Stimulated activated effector memory CD8-positive, alpha-beta T cell treated with anti-CD3 and anti-CD28 coated beads, Interleukin-12 subunit alpha, Interleukin-12 subunit beta, amount 100 ng/mL, for 72 hours (primary cell): ENCODE measurements at places on chromosomes 1 and 21.
A peak's percentile ranks its signal among the peaks of the same experiment; 100 is the strongest.

- no peak for DNase-seq
Observed at GRCh38 chr1:212928323-212929291, 21.7 kb upstream of the VASH2 start.

DNA sequence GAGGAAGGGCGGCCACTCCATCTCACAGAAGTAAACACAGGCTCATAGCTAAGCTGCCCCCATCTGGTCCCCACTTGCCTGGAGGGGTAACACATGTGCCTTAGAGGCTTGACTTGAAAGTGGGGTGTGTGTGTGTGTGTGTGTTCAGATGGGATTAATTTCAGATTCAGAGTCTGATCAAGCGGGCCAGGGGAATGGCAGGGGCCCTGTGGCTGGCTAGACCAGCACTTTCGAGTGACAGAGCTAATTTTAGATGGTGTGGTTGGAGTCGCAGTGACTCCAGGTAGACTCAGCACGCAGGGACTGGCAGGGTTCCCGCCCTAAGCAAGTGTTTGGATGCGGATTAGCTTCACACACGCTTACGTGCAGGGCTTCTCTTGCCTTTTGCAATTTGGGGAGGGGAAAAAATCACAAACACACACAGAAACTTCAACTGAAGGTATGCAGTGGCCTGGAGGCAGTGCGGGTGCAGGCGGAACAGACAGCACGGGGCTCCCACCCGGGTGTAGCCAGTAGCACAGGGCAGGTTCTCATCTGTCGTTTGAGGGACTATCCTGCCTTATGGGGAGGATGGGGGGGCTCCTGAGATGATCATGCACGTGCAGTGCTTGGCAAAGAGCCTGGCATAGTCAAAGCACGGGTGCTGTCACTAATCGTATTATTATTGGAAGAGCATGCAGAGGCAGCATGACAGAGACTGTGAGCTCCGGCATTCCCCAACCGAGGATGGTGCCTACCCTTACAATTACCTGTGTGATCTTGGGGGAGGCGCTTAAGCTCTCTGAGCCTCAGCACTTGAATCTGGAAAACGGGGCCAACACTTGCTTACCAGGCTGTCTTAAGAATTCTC is 1.3 kb downstream of the EDN2 start:
- no peak for DNase-seq

DNA sequence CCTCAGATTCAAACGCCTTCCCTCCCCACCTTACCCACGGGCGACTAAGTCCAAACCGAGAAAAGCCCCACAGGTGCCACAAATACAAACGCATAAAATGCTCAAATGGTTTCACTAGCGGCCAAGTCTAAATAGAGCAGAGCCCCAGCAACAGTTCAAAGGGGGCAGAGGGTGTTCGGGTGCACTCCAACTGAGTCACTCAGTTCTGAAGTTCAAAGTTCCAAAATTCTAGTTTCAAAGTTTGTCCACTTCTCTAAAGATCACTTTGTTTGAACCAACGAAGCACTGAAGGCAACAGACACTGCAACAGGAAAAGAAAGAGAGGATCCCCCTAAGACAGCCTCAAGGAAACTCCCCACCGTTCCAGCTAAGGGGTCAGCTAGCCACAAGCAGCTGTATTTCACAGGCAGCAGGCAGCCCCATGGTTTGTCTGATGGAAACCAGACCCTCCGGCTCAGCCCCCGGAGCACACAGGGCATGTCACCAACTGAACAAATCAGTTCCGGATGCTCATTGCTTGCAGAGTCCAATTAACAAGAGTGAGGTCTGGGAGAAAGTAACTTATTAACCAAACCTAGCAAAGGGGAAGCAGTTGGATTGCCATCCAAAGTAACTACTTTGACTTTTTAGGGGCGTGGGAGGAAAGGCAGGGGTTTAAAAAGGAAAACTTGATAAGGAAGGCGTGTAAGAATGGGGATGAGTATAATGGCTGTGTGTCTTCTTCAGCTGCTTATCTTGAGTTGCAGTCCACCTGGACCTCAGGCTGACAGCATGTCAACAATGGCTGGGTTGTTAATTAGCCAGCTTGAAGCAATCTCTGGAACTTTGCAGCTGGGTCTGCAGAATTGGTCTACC is 1423.9 kb upstream of the PRMT6 start:
- DNase-seq, result no peak

GRCh38 chr21:28949318-28949717 is 43.4 kb downstream of the LTN1 start:
- no peak for DNase-seq

DNA sequence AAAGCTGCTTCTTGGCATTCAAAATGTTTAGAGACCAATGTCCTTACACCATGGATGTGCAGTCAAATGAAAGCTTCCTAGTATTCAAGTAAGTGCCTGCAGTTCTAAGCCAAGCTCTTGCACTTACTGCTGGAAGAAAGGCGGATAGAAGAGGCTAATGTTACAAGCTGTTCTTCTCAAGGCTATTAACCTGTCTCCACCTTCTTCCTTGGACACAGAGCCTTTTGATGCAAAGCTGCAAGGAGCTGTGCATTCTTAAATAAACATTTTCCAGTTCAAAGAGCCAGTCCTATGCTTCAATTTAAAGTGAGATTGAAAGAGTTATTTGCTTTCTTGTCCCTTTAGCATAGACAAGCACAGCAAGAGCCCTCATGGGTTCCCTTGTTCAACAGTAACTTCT is 167.9 kb upstream of the RUNX1 start:
- DNase-seq, result no peak

DNA sequence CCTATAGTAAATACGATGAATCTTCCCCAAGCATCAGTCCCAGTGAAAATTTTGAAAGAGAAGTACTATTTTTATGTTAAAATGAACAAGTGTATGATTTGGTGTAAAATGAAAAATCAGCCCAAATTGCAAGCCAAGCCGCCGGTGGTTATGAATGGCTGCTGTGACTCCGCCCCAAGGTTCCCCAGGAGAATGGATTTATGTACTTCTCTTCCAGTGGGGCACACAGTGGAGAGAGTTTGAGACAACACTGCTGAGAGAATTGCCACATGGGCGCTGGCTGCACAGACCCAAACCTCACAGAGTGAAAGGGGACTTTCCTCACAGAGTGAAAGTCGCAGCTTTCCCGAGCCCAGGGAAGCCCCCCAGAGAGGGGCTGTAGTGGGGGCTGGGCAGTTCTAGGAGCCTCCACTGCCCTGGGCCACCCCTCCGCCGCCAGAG is 24.0 kb downstream of the CDK18 start:
- no peak for DNase-seq

DNA sequence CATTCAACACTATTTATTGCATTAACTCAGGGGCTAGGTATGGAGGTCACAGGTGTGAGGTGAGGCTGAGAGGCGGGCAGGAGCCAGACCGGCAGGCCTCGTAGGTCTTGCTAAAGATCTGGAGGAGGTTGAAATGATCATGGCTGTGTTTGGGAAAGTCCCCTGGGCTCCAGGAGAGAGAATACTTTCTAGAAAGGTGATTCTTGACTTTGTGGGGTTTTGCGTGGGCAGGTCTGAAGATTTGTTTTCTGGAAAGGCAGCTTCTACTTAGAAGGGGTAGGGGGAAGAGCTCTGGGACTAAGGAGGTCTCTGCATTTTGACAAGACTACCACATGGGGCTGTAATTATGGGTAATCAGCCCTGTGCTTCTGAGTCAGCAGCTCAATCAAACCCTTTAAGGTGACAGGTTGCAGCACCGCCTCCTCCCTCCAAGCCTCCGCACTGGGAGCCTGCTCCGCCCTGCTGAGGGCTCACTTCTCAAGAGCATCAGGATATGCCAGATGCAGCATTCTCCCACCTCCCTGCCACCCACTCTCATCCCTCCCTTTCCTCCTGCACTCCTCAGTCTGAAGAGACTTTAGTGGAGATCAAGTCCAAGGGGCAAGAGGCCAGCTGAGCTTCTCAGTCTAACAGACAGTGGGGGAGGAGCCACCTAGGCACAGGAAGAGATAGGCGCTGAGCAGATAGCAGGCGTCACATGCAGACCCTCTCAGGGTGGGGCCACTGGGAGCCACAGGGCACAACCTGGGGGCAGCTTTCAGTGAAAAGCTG is 30.5 kb downstream of the SLC30A1 start:
- DNase-seq, result no peak

DNA sequence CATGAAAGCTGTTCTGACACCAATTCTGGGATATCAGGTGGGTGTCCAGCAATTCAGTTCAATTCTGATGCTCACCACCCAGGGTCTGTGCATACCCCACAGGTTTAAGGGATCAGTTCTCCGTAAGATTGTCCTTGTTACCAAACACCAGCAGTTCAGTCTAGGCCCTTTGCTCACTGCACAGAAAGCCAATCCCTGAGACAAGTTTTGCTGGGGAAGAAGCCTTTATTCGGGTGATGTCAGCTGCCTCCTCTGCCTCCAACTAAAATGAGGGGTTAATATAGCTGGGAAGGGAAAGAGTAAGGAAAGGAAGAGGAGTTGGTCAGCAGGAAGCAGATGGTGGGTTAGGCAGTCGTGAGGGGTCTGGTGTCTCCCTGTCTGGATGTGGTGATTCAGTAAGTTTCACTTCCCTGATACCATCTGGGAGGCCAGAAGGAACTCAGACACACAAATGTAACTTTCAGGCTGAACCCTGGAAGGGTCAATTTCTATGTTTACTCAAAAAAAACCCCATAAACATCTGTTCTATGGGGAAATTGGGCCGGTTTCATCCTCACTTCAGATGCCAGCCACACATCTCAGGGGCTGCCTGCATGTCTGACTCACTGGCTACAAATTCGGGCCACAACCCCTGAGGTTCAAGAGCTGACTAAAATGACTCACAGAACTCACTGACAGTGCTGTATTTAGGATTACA is 83.3 kb upstream of the PGBD5 start:
- DNase-seq, result no peak

DNA sequence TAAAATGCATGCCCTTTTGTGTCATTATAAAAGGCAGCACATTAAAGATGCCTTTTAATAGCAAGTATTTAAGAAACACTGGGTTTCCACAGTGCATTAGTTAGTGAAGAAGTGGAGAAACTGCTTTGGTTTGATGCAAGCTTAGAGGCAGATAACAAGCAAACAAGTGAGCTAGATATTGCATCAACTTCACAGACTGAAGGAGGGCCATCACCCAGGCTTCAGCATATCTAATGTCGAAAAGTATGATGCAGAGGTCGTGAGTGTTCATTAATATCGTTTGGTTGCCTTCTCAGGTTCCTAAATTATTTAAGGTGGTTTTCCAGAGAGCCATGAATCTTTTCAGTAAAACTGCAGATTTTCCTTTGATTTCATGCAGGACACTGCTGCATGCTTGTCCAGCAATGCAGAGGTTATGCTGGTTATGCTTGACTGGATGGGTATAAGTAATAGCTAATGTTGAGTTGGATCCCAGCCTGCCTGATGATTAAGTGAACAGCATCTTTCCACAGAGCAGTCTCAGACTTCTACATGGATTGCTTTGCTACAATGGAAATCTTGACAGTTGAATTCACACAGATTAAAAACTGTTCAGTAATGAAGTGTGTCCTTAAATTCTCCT is 69.7 kb upstream of the IPO9 start:
- DNase-seq, result no peak

- DNase-seq, result peak; percentile 83
Observed at GRCh38 chr1:59146651-59147358, 150.1 kb upstream of the FGGY start.

DNA sequence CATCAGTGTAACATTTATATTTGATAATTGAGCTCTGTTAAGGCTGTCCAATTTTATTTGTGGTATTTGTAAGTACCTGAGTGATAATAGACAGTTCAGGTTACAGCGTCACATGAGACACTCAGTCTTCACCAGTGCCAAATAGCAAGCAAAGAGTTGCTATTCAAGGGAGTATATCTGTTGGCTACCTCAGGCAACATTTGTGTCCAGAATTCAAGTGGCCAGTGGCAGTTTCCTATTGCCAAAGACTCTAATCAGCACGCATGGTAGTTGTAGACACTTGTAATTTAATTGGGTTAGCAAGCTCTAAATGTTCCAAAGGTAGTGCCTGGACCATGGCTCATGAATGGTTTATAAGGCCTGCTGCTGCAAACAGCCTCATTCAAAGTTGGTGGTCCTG is 1524.3 kb upstream of the B3GALT2 start:
- no peak for DNase-seq

GRCh38 chr1:177517546-177517945 is 346.8 kb downstream of the BRINP2 start:
- DNase-seq, result no peak

DNA sequence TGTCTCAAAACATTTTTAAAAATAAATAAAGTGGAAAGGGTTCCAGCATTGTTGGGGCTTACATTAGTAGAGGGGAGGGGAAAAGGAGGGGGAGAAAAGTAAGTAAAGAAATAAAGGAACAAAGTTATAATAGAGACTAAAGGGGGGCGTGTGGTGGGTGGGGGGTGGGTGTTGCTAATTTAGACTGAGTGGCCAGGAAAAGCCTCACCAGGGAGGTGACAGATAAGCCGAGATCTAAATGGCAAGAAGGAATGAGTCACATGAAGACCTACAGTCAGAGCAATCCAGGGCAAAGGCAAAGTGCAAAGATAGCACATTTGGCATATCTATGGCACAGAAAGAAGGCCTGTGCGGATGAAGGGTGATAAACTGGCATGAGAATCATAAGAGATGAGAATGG is 7.5 kb downstream of the MPL start:
- no peak for DNase-seq
